Tongue (tissue), 3 donors: ENCODE measurements at places on chromosomes 5 and 9.

- DNase-seq, result no peak
These were observed 16.0 kb downstream of the GPSM1 start for GRCh38 chr9:136343121-136343883.

DNA sequence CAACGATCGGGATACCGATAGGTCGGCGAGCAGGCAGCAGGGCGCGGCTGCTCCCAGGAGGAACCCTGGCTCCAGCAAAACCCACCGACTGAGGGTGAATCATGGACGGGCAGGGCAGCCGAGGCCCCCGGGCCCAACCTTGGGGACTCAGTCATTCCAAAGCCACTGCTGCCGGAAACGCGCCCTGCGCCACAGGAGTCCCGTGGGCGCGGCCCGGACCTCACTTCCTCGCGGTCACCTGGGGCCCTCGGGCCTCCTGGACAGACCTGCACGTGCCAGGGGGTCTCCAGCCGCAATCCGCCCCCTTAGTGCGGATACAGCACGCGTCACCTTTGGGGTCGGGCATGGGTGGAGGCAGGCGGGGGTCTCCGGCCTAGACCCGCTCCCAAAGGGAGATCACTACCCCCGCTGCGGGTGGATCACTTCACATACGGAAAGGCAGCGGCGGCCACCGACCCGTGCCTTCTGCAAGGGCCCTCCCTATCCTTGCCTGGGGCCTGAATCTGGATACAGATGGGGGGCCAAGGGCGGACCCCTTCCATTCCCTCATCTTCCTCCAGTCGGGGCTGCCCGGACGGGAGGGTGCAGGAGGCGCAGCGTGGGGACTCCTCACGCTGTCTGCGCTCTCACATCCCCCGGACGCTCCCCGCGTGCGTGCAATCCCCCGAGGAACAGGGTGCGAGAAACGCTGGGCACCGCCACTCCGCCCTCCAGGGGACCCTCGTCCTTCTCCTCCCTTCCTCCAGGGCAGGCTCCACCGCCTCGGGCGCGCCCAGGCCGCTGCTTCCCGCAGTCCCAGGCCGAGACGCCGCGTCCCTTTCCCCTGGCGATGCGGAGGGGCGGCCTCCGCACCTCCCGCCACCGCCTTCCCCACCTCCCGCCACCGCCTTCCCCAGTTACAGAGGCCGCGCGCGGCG is 586 bp downstream of the TXN start:
- peak; percentile 60 for DNase-seq

DNA sequence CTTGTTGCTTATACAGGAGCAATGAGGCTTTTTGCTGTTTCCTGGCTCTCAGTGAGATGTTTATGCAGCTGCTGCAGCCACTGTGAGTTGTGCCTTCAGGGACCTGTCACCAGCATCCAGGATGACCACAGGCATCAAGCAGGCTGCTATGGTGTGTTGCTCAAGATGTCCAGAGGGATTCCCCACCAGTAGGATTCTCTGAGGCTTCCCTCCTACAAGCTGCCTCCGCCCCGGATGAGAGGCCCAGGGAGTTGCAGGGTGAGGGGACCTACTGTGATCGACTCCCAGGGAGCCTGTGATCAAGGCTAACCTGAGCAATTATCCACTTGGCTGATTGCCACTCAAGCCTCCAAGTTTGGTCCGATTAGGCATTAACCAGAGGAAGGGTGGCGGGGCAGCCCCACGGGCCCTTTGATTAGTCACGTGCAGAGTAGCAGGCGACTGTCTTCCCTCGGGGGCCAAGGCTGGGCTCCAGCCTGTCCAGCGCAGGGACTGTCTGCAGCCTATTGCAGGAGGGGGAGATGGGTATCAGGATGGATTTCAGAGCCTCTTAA is 1.8 kb upstream of the FAT2 start:
- DNase-seq, result peak; percentile 32

DNA sequence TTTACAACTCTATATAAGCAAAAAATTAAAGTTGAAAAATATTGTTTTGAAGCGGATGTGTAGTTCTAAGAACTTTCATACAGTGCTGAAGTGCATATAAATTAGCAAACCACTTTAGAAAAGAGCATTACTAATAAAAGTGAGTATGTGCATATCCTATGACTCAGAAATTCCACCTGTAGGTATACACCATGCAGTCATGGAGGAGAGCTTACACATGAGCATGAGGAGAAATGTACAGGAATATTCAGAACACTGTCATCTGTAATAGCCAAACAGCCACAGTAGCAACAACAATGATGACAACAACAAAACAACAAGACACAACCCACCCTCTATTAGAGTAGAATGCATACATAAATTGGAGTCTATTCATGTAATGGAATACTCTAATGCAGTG is 138.2 kb upstream of the ARRDC3 start:
- no peak for DNase-seq

GRCh38 chr5:59123595-59124561 is 541.0 kb downstream of the RAB3C start:
- no peak for DNase-seq

DNA sequence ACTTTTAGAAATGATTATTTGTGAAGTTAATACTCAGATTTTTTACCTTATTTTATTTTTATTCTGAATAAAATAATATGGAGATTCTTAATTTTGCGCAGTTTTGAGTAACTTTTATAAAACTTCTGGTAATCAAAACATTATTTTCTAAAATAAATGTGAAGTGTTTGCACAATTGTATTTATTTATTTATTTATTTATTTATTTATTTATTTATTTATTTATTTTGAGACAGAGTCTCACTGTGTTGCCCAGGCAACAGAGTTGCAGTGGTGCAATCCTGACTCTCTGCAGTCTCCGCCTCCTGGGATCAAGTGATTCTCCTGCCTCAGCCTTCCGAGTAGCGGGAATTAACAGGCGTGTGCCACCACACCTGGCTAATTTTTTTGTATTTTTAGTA is 73.5 kb downstream of the RPS6 start:
- DNase-seq, result no peak

DNA sequence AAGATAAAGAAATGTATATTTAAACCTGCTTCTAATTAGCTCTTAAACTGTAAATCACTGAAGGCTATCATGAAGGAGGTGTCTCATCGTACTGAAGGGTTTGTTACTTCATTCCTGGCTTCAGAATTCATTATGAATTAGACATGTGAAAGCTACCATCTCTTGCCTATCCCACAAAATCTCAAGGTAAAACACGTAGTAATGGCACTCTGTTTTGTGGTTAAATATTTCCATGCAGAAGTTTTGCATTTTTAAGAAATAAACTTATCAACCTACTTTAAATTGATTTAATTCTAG is 490.7 kb upstream of the NUDT12 start:
- DNase-seq, result no peak
